ENCODE measurements at places on chromosomes 11 and 22. TPM values are rescaled to one million over a fixed set of nuclear protein-coding genes. Genes with fewer than 3 reads are reported as not detected.

MYOD1 gene
- not detected for total RNA-seq

SUSD2 gene
- total RNA-seq, result 9.1 TPM

ASCL3 gene
- total RNA-seq, result not detected

WNT7B gene
- 7.1 TPM for total RNA-seq

EFCAB6 gene
- total RNA-seq, result 1.7 TPM

SLC1A2 gene
- total RNA-seq, result 4.7 TPM

OR8J3 gene
- not detected for total RNA-seq

TRPM5 gene
- total RNA-seq, result not detected

ZNF70 gene
- total RNA-seq, result 4.9 TPM

LRRC4C gene
- 5.6 TPM for total RNA-seq

FGF19 gene
- not detected for total RNA-seq

XKR3 gene
- total RNA-seq, result not detected

FXYD6 gene
- 75.4 TPM for total RNA-seq

Data from vagina (tissue), 2 donors.